NT2/D1 (cell line): ENCODE measurements at places on chromosomes 2 and 18.

DNA sequence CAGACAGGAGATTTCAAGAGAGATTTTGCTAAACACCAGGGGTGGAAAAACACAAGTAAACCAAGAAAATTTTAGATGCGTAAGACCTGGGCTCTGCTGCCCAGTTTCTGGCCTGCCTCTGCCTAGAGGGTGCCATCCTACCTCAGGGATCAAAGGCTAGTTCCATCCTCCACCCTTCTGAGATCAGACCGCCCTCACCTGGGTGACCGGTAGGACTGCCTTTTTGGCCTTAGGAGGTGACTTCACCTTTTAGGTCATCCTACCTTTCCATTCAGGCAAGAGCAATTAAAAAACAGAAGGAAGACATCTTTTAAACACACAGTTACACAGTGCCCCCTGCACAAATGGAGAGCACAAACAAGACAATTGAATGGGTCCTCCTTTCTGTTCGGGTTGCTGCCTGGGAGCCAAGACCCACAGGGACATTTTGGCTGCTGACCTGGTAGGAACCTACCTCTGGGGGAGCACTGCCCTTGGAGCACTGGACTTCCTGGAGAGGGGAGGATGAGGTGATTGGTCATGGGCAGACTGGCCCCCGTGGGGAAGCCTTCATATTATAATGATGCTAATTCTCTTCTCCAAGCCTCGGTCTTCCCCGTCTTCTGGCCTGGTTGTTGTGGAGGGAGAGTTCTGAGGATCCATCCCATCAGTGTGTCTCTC is 3.1 kb downstream of the PSD4 start:
- DNase-seq: no peak

DNA sequence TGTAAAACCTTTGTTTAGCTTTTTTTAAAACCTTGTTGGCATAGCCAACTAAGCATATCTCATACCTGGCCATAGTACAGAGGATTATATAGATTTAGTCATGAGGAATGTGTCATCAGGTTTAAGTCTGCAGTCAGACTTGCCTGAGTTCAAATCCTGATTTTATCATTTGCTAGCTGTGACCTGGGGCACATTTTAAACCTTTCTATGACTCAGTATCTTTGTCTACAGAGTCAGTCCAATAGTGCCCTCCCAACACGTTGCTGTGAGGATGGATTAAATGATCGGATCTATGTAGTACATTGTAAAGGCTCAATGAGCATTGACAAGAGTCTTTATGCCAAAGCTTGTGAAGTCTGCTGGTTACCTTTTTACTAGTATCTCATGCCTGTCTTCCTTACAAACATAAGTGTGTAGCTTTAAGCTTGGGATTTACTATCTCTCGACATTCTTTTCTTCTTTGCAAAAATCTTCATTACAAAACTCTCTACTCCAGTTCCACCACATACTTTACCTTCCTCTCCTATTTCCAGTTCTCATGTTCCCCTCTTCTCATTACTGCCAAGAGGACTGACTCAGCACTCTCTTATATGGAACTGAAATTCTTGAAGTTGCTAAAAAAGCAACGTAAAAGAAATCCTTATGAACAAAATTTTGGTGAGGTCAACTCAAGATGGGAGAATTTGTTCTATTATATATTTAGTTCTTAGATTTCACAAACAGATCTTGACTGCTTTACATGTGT is 68.1 kb upstream of the RBMS1 start:
- DNase-seq: no peak

- DNase-seq: no peak
Observed at GRCh38 chr18:47844828-47845498, 85.5 kb downstream of the SMAD2 start.

GRCh38 chr18:50586710-50587109 is 26.8 kb downstream of the MAPK4 start:
- no peak for DNase-seq

DNA sequence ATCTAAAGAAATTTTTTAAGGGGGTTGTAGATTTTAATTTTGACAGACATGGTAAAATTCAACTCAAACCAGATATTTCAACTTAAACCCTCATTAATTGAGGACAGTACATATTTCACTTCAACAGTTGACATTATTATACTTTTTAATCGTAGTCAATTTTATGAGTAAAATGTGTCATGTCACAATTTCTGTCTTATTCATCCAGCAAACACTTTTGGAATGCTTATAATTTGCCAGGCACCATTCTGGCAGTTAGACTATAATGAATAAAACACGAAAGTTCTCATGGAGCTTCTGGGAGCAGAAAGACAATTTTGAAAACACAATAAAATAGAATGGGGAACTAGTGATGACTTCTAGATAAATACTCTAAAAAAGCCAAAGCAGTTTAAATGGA is 1094.8 kb downstream of the SUCLG1 start:
- no peak for DNase-seq

DNA sequence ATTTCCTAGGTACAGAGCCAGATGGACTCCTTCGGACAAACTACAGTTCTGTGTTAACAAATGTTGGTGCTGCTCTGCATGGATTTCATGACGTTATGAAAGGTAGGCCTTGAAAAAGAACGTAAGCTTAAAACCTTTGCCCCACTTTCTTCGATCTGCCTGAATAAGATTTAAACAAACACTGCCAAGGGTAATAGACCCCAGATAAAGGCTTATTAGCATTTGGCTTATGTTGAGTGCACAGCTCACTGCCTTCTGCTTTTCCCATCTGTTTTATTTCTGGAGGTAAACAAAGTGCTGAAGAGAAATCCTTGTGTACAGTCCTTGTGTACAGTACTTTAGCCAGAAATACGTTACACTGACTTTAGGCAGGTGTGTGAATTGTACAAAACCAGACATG is 50.0 kb upstream of the STON1 start:
- DNase-seq: no peak

GRCh38 chr18:31648966-31649429 is 35.4 kb downstream of the B4GALT6 start:
- DNase-seq: no peak

DNA sequence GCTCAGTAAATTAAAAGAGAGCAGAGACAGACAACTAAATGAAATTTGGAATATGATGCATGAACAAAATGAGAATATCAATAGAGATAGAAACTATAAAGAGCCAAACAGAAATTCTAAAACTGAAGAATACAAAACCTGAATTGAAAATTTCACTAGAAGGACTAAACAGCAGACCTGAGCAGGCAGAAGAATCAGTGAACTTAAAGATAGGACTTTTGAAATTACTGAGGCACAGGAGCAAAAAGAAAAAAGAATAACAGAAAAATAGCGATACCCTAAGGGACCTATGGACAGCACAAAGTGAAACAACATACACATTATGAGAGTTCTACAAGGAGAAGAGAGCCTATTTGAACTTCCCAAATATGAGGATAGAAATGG is 41.6 kb downstream of the UNC50 start:
- DNase-seq: no peak

- no peak for DNase-seq
Observed at GRCh38 chr2:108629417-108629816, 89.9 kb upstream of the RANBP2 start.
